ENCODE measurements at places on chromosomes 2 and 18. TPM values are rescaled to one million over a fixed set of nuclear protein-coding genes. Genes with fewer than 3 reads are reported as not detected.

The FN1 gene
- total RNA-seq: 78.0 TPM

The ANKAR gene
- 2.4 TPM for total RNA-seq

The GPR39 gene
- 7.2 TPM for total RNA-seq

The ZSWIM2 gene
- not detected for total RNA-seq

The SLC11A1 gene
- total RNA-seq: 1.4 TPM

The LIPG gene
- 36.9 TPM for total RNA-seq

The NAT8 gene
- total RNA-seq: not detected

The HPCAL1 gene
- 12.4 TPM for total RNA-seq

The UCN gene
- 0.85 TPM for total RNA-seq

The CXCR2 gene
- 0.48 TPM for total RNA-seq

The TUBB8B gene
- 0.24 TPM for total RNA-seq

The LRRC30 gene
- not detected for total RNA-seq

The ARHGEF4 gene
- total RNA-seq: 50.6 TPM

The MYO5B gene
- 62.7 TPM for total RNA-seq

The BIN1 gene
- 39.0 TPM for total RNA-seq

The CRYBA2 gene
- total RNA-seq: not detected
